NCI-H748 treated with DMSO at 0.1 percent for 48 hours (cell line): ENCODE measurements at places on chromosomes 11 and 22.

DNA sequence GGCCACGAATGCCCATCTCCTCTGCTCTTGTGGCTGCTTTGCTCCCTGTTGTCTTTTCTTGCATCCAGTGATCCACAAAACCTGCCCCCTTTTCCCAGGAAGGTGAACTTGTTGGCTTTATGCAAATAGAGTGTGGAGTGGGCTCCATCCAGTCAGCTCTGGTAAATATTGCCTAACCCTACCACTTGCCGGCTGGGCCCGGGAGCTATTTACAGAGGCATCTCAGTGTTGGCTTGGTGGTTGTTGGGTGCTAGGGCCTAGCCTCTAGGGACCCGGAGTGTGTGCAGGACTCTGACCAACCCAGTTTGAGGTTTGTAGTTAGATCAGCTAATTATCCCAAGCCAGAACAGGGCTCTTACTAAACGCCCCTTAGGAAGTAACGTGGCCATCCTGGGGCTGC is 40.8 kb upstream of the TLCD5 start:
- DNase-seq, result no peak

GRCh38 chr22:33321466-33321865 is 263.3 kb upstream of the SYN3 start:
- no peak for DNase-seq

DNA sequence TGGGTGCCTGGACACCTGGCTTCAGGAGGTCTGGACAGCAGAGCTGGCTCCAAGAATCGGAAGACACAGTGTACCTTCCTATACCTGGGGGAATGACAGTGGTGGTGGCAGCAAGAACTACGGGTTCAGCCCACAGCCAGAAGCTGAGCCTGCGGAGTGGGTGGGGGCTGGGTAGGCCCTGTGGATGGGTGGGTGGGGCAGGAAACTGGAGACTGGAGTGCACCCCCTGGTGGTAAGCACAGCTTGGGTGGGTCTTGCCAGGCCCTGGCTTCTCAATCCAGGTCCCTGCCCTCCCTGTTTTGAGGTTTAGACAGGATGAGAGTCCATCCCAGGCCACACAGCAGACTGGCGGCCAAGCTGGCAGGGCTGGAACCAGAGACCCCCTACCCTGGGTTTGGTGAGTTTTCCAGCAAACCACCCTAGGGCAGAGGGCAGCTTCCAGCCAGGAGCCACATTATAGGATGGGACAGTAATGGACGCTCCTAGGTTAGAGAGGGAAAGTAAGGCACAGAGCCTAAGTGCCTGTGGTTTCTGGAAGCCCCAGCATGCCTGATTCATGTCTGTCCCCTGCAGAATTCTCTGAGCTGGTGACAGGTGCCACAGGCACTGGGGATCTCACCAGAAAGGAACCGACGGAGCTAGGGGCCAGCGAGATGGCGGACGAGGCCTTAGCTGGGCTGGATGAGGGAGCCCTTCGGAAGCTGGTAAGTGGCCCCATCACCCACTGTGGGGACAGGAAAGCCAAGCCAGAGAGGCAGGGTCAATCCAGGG is 1.7 kb downstream of the SMTN start:
- no peak for DNase-seq

GRCh38 chr22:36985211-36985889 is 33.9 kb downstream of the TST start:
- DNase-seq, result no peak

GRCh38 chr22:36052505-36052941 is 23.9 kb upstream of the RBFOX2 start:
- no peak for DNase-seq

- DNase-seq, result no peak
Observed at GRCh38 chr11:64296236-64296635, 3.9 kb upstream of the CATSPERZ start.

GRCh38 chr11:120894202-120894985 is 129.5 kb upstream of the TBCEL start:
- DNase-seq, result no peak

DNA sequence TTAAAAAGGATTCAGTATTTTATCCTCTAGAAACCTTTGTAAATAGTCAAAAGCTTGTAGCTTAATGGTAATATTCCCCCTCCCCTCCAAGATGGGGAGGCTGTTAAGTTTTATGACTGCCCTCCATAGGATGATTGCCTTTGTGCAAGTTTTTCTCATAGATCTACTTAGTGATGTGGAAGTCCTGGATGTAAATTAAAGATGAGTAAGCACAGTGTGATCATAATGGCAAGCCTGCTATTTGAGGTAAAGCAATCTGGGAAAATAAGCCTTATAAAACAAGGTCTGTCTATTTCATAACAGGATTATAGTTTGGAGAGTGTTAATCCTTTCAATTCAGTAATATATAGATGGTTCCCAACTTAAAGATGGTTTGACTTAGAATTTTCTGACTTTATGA is 216.3 kb downstream of the DDX10 start:
- DNase-seq, result no peak

DNA sequence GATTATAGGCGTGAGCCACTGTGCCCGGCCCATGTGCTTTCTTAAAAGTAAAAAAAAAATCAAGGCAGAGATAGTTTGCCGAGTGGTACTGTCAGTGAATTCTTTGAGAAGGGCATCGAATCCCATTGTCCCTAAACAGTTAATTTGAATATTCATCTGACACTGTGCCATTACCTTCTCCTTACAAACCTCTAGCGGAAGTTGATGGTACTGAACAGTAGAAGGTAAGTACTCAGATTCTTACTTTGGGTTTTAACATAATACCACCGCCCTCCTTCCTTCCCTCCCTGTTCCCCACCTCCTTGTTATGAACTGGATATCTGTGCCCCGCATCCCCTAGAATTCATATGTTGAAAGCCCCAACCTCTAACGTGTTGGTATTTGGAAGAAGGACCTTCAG is 58.2 kb upstream of the CLMP start:
- DNase-seq, result no peak

DNA sequence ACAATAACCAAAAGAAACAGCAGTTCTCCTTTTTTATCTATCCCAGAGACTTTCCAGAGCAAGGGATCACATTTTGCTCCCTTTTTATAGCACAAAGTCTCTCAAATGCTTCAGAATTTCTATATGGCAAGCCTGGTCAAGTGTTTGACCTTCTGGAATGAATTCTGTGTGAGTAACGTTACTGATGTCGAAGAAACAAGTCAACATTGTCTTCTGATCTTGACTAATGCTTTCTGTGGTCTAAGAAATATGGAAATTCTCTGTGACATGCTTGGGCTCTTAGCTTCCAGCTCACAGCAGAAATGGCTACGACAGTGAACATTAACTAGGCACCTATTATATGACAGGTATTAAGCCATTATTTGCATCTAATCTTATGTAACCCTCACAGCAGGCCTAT is 411.7 kb downstream of the CADM1 start:
- DNase-seq, result no peak

DNA sequence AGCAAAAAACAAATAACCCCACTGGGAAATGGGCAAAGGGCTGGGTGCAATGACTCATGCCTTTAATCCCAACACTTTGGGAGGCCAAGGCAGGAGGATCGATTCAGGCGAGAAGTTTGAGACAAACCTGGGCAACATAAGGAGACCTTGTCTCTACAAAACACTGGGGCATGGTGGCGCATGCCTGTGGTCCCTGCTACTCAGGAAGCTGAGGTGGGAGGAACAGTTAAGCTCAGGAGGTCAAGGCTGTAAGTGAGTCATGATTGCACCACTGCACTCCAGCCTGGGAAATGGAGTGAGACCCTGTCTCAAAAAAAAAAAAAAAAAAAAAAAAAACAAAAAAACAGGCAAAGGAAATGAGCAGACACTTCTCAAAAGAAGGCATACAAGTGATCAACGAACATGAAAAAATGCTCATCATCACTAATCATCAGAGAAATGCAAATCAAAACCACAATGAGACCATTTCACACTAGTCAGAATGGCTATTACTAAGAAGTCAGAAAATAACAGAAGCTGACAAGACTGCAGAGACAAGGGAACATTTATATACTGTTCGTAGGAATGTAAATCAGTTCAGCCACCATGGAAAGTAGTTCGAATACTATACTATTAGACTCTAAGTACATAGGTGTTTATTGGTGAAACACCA is 48.2 kb upstream of the SMCO4 start:
- DNase-seq, result no peak

- DNase-seq, result no peak
Observed at GRCh38 chr11:118238421-118238820, 13.6 kb upstream of the JAML start.

DNA sequence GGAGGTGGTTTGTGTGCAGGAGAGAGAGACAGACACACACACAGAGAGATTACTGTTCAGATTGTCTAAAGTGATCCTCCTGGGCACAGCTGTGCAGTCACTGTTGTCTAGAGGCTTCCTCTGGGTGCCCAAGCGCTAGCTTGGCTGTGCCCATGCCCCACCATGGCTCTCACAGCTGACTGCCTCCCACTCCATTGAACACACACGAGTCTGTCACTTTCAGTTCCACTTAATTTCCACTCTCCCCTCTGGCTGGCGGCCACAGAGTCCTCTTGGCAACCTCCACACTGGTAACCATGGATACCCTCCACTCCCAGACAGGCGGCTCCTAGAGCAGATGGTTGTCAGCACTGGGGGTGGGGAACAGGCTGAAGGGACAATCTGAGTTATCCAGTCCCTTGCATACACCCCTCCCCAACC is 29.1 kb downstream of the MAP6 start:
- DNase-seq, result peak; percentile 91

- no peak for DNase-seq
Observed at GRCh38 chr11:62705413-62705812, 1.8 kb downstream of the BSCL2 start.

GRCh38 chr11:1631066-1631568 is 1.5 kb downstream of the KRTAP5-5 start:
- no peak for DNase-seq

GRCh38 chr11:34030382-34030781 is 21.1 kb upstream of the CAPRIN1 start:
- no peak for DNase-seq

GRCh38 chr11:119336744-119337469 is 2.6 kb downstream of the RNF26 start:
- no peak for DNase-seq

GRCh38 chr11:35619116-35619854 is 1.0 kb downstream of the FJX1 start:
- peak; percentile 42 for DNase-seq

GRCh38 chr11:94826415-94826814 is 58.3 kb downstream of the AMOTL1 start:
- no peak for DNase-seq

- no peak for DNase-seq
Observed at GRCh38 chr11:14789879-14790484, 102.0 kb downstream of the CYP2R1 start.

- DNase-seq, result no peak
Observed at GRCh38 chr11:123448823-123449222, 18.8 kb downstream of the GRAMD1B start.

- no peak for DNase-seq
Observed at GRCh38 chr11:126410649-126411048, 55.2 kb downstream of the ST3GAL4 start.

- DNase-seq, result no peak
Observed at GRCh38 chr11:40054631-40055030, 1404.8 kb downstream of the LRRC4C start.

DNA sequence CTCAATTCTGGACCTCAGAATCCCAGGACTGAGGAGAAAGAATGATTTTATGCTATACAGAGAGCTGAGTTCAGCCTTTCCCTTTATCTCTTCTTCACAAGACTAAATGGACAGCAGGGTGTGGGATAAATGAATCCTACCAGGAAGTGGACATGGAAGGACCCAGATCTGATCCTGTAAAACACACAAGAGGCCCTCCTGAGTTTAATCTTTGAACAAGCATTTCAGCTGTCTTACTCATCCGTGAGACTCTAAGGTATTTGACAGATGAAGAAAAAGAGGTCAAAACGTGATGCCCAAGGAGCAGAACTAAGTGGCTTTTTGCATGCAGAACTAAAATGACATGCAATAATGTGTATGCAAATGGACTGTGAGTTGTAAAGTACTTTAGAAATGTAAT is 511.3 kb downstream of the DLG2 start:
- DNase-seq, result no peak

GRCh38 chr22:37990862-37991261 is 6.5 kb upstream of the SOX10 start:
- no peak for DNase-seq

GRCh38 chr11:71418643-71419042 is 29.6 kb downstream of the DHCR7 start:
- no peak for DNase-seq

GRCh38 chr11:76102802-76103201 is 103.5 kb downstream of the WNT11 start:
- no peak for DNase-seq

DNA sequence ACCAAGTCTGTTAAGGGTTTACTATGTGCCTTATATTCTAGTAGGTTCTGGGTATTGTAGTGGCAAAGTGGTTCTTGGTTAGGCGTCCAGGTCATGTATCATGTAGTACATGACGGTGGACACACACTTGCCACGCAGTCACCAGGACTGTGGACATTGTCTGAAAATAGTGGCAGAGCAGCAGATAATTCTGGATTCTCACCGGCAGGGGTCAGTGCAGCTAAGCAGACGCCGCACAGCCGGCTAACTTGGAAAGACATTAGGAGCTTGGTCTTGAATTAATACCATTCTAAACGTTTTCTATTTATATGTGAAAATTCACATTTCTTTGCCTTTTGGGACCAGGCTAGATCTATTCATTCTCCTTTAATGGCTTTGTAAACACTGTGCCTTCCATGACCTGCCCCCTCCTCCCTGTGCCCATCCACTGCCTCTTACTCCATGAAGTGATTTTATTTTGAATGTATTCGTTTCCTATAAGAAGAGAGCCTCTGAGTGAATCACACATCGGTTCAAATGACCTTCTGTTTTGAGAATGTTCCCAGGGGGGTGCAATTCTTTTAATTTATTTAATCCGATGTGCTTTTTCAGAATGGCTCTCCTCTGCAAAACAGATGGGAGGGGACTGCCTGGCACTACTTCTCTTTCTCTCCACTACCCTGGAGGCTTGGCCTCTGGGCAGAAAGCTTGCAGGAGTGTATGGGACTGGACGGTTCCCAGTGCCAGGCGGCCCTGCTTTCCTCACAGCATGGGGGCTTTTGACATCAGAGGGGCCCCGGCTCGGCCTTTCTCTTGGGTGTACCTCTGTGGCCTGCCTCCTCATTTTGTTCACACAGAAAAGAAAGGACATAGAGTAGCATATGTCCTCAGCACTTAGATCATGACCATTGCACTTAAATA is 378.0 kb downstream of the NTM start:
- peak; percentile 56 for DNase-seq

- DNase-seq, result no peak
Observed at GRCh38 chr22:23537416-23537815, 42.7 kb downstream of the IGLL1 start.

- DNase-seq, result no peak
Observed at GRCh38 chr11:47879259-47880158, 31.4 kb upstream of the NUP160 start.

GRCh38 chr22:18077087-18077638 is 627 bp upstream of the PEX26 start:
- DNase-seq, result no peak
